Stimulated activated CD4-positive, alpha-beta T cell treated with anti-CD3 and anti-CD28 coated beads, Interleukin-4, amount 100 ng/mL, for 4 hours (primary cell): ENCODE measurements at places on chromosomes 1 and 21.

- no peak for DNase-seq
These were observed 200.8 kb upstream of the ST6GALNAC5 start for GRCh38 chr1:76666499-76666898.

GRCh38 chr1:162373541-162374260 lies 3.0 kb downstream of the SPATA46 start:
- no peak for DNase-seq

GRCh38 chr1:10673109-10673711 lies 123.2 kb downstream of the CASZ1 start:
- DNase-seq = no peak

DNA sequence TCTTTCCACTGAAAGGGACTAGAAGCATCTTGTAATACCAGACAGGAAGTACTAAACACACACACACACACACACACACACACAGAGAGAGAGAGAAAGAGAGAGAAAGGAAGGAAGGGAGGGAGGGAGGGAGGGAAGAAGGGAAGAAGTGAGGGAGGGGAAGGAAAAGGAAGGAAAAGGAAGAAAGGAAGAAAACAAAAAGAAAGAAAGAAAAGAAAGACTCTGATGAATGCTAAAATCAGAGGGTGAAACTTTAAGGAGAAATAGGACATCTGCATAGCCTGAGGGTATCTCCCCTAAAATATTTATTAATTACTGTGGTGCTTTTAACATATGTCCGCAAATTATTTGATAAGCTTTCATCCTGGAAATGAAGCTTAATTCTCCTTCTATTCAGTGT lies 10.6 kb downstream of the TRIT1 start:
- DNase-seq = no peak

- DNase-seq = no peak
These were observed 1188.2 kb upstream of the B3GALT2 start for GRCh38 chr1:194374649-194375048.

- DNase-seq = peak; percentile 21
These were observed 2.0 kb upstream of the PIP5K1A start for GRCh38 chr1:151196292-151196800.

DNA sequence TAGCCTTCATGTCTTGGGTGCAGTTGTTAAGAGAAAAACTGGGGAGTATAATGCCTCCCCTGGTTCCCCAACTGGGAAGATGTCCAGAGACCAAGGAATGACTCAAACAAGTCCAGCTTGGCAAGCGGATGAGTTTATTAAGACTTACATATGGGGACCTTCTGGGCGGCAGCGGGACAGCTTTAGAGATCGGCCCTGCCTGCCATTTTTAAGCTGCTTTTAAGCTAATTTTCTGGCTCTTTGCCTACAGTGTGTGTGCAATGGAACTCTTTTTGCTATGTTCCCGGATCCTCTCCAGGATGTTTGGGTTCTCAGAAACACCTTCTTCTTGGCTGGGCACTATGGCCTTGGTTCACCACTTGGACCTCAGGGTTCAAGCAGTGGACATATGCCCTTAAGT lies 99.5 kb downstream of the RYR2 start:
- no peak for DNase-seq

DNA sequence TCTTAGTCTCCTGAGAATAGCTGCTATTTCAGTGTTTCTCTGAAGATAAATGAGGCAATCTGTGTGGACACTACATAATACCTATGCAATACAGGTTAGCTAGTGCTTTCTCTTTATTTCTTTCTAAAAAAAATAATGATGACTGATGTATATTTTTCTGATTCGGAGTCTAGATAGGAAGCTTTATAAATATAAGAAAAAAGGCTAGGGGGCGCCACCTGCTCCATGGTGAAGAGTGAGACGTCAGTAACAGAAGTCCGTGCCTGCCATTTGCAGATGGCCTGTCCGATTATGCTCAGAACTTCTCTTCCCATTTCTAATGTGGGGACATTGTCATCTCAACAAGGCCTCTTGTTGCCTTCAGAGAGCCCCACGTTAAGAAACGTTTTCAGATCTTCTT lies 26.4 kb downstream of the QSOX1 start:
- no peak for DNase-seq

DNA sequence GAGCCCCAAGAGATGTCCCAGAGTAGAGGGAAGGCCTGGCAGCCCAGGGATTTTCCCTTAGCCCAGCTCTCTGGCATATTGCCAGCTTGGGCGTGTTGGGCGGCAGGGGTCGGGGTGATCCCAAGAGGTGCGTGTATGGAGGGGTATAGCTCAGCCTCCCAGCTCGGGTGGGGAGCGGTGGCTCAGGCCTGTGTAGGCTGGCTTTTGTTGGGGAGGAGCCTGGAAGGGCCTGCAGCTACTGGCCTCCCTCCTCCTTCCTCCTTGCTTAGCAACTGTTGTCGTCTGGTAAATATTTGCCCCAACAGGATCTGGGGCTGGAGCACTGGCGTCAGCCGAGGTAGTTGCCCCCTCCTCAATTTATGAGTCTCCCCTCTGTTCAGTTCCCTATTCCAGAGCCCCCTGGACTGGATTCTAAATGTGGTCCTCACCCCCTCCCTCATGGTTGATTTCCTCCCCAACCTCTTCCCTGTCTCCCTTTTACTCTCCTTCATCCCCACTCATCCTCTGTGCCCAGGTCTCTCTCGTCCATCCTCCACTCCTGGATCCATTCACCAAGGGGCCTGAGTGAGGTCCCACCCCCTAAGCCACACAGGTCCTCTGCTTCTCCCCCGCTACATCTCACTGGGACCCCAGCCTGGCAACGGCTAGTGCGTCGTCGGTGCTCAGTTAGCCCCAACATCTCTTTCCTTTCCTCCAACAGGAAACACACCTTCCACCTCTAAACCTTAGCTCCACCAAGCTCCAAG lies 10.3 kb upstream of the LMNA start:
- DNase-seq = peak; percentile 25

- no peak for DNase-seq
These were observed 9.2 kb upstream of the RXRG start for GRCh38 chr1:165454091-165454610.

DNA sequence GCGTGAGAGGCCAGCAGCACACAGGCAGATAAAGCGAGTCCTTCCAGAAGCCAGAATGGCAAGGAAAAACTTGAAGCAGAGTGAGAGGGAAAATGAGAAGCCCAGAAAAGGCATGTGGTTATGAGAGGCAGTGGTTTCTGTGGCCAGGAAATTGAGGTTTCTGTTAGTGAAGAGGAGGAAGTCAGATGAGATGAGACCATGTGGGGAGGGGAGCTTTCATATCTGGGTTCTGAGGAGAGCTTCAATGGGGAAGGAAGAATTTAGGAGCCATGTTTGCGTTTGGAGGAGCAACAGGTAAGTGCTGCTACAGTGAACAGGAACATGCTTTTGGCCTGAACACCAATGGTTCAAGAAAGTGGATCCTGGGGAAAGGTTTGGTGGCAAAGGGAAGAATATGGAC lies 6.1 kb upstream of the CD1A start:
- no peak for DNase-seq

DNA sequence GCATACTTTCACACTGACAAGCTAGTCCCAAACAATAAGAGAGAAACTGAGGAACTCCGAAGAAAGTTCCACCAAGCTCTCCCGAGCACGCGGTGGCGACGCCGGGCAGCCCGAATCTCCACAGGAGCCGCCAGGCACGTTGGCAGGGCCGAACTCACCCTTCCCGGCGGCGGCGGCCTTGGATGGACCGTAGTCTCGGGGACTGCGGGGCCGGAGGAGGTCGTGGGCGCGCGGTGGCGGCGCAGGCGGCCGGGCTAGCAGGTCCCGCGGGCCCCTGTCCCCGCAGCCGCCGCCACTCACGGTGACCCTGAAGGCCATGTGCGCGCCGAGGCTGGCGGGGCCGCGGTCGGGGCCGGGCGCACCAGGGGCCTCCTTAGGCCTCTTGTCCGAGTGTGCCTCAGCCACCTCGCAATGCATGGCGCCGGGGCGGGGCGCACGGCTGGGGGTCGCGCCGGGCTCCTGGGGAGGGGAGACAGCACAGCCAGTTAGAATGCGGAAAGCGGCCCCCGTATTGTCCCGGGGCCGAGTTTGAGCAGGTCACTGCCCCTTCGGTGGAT lies 1.2 kb downstream of the GLIS1 start:
- no peak for DNase-seq
